ENCODE measurements at places on chromosomes 5 and 9. TPM values are rescaled to one million over a fixed set of nuclear protein-coding genes. Genes with fewer than 3 reads are reported as not detected.

PCDHB7 gene
- under 0.01 TPM for total RNA-seq

STPG3 gene
- not detected for total RNA-seq

GFI1B gene
- not detected for total RNA-seq

PCDHA10 gene
- total RNA-seq, result 12.3 TPM

DNA sequence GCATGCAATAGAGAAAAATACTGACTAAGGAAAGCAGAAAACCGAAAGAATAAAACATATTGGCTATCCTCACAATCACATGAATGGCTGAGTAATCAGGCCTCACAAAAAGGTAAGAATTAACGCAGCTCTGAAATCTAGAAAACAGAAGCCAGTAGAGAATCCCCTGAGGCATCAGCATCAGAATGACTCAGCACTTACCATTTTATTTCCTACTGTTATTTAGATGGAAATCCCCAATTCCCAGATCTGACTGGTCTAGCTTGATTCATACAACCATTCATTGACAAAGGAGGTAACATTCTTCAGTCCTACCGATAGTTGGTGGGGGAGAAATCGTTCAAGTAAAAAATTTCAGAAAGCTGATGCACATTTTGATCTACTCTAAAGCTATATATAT lies 1408.4 kb upstream of the WWC1 start:
- peak; percentile 95 for DNase-seq

GRCh38 chr9:116717150-116717549 lies 30.0 kb downstream of the TRIM32 start:
- DNase-seq, result no peak

DNA sequence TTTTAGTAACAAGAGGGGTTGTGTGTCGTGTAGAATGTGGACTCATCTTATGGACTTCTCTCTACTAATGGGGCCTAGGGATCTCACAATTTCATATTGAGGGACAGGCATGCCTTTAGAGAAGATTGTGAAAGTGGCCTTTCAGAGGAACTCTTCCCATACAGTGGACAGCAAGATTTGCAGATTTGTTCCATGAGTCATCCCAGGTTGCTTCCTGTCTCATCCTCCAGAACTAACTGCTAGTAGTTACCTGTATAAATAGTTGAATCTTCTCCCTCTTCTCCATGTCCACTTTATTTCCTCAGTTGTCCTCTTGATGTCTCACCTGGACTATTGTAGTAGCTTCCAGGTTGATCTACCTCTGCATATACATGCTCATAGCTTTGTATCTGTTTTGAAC lies 997.5 kb upstream of the CTNND2 start:
- no peak for DNase-seq

DNA sequence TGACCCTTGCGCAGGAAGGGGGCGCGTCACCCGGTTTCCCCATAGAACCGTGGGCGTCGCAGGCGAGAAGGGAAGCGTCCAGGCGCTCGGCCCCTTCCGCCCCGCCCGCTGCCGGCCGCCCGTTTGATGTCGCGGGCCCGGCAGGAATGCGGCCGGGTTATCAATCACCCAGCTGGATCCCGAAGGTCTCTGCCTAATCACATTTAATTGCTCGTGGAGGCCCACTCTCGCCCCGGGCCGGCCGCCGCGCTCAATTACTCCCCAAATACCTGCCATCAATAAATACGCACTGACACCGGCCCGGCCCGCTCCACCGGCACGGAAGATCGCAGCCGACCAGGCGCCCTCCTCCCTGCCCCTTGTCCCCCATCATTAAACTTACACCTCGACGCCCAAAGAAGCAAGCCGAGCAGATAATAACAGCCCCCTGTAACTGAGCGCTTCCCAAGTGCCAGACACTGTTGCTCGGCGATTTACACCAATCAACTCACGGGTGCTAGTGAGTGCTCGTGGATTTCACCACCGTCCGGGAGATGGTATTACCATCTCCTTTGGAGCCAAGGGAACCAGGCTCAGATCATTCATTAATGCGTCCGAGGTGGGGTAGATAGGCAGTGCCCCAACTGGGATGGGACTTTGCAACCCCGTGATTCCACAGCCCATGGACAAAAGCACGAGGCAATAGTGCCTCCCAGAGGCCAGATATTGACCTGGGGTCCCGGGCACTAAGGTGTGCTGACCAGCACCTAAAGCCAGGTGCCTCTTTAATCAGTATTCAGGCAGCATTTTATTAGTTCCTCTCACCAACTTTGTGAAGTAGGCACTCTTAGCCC lies 11.3 kb downstream of the MSX2 start:
- peak; percentile 3 for DNase-seq

DNA sequence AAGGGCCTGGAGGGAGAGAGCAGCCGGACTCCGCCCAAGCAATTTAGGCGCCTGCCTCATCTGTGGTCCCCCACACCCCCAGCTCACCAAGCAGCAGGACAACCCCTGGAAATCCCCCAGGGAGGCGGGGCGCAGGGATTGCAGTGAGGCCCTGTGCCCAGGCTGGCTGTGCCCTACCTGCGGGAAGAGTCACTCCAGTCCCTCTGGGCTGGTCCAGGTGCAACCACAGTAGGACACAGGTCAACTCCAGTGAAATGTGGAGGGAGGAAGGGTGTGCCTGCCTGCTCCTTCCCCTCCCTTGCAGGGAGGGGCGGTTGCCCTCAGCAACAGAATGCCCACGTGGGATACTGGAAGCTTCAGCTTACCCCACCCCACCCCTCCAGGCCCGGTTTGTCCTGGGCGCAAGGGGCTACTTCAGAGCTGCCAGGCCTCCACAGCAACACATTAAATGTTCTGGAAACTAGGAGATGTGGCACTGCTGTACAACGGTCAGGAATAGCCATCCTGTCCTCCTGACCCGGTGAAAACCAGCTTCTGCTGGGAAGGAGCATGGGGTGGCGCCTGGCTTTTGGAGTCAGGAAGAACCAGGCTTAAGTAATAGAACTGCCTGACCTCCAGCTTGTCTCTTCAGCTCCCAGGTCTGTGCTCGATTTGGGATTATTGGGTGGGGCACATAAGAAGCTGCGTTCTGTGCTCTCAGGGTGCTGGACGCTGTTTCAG lies 22.5 kb downstream of the ABO start:
- DNase-seq, result no peak

- no peak for DNase-seq
These were observed 50.0 kb upstream of the RNU6ATAC start for GRCh38 chr9:134214386-134214765.

GRCh38 chr9:26210338-26210851 lies 532.2 kb upstream of the TUSC1 start:
- no peak for DNase-seq

GRCh38 chr9:120579139-120580050 lies 572 bp downstream of the CDK5RAP2 start:
- peak; percentile 6 for DNase-seq

DNA sequence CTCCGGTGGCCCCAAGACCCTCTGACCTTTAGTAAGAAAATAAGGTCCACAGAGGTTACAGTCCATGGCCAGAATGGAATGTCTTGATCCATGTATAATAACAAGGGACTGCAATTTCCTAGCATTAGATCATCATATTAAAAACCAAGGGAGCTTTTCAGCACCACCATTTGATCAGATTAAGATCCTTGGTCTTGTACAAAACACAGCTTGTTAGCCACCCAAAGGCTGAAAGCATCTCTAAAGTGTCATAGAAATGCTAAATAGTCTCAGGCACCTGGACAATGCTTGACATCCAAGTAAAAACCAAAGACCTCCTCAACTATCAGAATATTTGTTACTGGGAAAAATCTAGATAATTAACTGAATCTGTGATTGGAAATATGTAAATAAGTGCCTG lies 50.3 kb upstream of the VPS13A start:
- DNase-seq, result no peak

- DNase-seq, result no peak
These were observed 159.7 kb upstream of the CDH12 start for GRCh38 chr5:23012842-23013241.

DNA sequence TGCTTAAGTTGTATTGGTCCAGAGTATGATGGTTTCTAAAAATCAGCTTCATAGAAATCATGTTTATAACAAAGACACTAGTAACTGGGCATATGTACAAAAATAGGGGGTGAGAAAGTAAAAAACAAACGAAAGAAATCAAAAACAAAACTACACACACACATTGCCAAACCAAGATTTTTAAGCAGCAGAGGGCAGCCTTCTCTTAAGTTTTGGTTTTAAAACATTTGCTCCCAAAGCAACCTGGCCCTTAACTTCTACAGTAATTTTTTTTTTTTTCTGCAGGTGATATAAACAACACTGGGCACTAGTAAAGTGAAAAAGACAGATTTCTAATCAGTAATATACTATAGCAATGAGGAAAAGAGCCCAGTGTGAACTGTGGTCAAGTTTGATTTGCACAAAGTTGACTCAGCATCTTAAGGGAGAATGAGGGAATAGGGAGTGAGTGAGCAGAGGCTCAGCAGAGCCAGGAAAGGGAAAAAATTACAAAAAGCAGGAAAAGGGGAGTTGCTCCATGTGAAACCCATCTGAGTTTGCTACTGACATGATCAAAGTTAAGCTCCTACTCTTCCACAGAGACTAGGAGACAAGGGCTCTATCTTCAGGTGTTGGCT lies 13.4 kb upstream of the GAPT start:
- DNase-seq, result no peak

DNA sequence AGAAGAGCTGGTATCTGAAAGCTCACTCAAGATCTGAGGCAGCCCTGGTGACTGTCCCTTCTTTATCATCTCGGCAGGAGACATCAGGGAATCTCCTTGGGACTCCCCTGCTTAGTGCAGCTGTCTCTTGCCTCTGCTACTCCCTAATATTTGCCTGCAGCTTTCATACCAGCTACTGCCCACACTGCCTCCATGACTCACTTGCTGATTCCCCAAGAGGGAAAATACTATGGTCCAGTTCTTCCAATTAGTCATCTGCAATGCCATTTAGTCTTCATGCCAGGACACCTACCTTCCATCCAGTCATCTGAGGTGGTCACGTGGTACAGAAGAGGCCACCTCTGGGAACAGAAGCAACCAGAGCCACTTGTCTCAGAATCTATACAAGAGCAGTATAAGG lies 270.8 kb downstream of the NTRK2 start:
- DNase-seq, result peak; percentile 94

- DNase-seq, result no peak
These were observed 133.4 kb upstream of the SHB start for GRCh38 chr9:38202336-38202938.

- DNase-seq, result peak; percentile 18
These were observed 386.1 kb upstream of the MPDZ start for GRCh38 chr9:13665418-13666066.

- peak; percentile 4 for DNase-seq
These were observed 49.8 kb downstream of the GABBR2 start for GRCh38 chr9:98658951-98659351.

DNA sequence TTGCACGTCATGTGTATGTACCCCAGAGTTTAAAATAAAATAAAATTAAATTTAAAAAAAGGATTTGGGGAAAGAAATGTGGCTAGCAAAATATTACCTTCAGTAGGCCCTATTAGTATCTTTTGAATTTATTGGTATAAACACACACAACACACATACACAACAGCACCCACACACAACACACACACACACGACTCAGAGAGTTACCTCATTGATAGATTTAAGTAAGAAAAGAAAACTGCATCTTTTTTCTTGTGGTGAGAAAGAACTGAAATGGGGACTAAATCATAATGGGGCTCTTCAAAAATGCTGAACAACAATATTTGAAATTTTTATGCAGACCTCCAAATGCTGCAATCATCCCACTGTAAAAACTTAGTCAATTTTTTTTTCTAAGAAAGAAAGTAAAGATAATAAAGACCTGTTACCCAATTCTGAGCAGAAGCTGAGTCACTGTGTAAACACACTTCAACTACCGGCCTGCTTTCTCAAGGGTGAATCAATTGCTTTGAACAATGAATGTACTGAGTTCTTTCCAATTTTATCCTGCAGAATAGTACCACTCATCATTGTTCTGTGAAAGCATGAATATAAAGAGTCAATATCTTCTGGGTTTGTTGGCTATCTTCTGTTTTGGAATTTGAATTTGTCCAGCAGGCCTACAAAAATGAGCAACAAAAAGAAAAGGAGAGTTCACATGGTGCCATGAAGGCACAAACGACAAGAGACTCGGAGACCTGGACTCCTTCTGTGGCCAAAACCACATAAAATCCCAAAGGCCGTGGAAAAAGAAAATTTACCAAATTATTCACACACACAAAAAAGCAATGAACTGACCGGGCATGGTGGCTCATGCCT lies 57.9 kb upstream of the CCNG1 start:
- DNase-seq, result peak; percentile 95

- DNase-seq, result peak; percentile 28
These were observed 106.1 kb downstream of the NUDT12 start for GRCh38 chr5:103456476-103456875.

All from renal cortical epithelial cell (primary cell).